ENCODE measurements at places on chromosomes 1 and 21.

DNA sequence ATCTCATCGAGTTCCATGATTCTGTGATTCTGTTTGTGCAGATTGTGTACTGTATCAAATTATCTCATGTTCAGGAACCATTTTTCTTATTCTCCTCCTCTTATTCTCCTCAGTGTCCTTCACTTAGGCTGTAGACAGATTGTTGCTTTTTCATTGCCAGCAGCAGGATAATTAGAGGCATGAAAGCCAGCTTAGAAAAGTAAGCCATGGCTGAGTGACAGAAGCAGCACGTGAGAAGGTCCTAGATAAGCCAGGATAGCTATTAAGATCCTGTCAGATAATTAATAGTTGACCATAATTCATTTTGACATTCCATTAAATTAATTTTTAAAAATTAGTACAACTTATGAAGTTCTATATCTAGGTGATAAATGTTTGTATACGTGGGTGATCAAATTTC, 60.8 kb upstream of the PRKACB start:
- DNase-seq = no peak

- DNase-seq = peak; percentile 73
These were observed 9.5 kb downstream of the LSS start for GRCh38 chr21:46218906-46219590.

- DNase-seq = peak; percentile 78
These were observed 37.9 kb upstream of the CCDC27 start for GRCh38 chr1:3714284-3714741.

DNA sequence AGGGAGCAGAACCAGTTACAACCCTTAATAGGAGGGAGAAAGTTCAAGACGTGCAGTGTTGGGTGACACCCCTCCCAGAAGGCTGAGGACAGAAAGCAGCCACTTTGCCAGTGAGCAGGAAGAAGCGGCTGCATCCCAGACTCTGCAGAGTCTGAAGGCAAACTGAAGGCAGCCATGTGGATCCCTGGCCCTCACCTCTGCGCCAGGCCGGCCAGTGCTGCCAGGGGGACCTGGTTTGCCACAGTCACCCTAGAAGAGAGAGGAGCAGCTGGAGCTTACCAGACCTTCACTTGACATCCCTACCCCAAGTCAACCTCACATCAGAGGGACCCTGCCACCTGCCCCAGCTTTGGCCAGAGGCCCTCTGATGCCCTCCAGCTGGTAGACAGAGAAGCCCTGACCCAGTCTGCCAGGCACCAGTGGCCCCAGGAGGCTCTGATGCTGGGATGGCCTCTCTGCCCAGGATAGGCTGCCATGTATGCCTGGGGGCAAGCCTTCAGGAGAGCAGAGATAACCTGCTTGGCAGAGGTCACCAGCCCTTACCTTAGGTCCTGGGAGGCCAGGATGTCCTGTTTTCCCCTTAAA, 16.3 kb upstream of the PEF1 start:
- DNase-seq = no peak

GRCh38 chr1:180026556-180026955, 71.9 kb downstream of the CEP350 start:
- DNase-seq = no peak

GRCh38 chr1:210568631-210569030, 239.9 kb downstream of the HHAT start:
- DNase-seq = no peak

DNA sequence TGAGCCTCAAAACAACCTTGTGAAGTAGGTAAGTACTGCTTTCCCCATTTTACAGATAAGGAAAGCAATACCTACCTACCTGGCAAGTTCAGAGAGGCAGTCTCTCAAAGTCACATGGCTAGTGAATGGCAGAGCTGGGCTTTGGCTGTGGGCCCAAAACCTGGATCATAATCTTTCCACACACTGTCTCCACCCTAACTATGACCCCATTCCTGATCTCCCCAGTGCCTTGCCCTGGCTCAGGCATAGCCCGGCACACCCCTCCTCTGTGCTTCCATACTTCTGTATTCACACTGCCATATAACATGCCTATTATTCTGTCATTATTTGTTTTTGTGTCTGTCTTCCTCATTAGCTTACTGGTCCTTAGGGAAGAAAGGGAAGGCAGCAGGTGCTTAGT, 15.9 kb downstream of the GNG12 start:
- DNase-seq = no peak

DNA sequence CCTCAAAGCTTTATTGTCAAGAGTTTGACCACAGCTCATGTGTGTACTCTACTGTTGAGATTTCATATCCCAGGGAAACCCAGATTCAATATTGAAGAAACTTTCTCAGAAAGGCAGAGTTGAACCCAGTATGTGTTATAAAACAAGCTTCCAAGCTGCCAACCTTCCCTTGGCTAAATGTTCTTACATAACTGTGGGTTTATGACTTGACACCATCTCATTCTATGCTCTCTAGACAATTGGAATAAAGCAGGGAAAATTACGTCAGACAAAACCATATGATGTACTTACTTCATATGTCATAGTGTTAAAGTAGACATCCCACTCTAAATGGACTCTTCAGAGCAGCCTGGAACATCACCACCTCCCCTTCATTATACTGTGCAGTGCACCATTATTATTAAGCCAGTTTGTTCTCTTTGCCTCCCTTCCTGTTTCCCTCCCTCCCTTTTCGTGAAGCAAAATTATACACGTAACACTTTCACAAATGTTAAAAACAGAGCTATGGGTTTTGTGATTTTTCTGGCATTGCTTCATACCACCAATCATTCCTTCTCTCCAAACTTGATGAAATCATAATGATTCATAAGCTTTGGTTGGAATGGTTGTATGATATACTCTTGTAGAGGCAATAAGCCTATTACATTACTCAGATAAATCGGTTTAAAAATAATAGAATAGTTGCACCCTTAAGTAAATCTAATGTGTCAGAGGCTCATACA, 507.2 kb downstream of the LTN1 start:
- DNase-seq = no peak

- no peak for DNase-seq
These were observed 52.3 kb downstream of the C1orf198 start for GRCh38 chr1:230816018-230816417.

DNA sequence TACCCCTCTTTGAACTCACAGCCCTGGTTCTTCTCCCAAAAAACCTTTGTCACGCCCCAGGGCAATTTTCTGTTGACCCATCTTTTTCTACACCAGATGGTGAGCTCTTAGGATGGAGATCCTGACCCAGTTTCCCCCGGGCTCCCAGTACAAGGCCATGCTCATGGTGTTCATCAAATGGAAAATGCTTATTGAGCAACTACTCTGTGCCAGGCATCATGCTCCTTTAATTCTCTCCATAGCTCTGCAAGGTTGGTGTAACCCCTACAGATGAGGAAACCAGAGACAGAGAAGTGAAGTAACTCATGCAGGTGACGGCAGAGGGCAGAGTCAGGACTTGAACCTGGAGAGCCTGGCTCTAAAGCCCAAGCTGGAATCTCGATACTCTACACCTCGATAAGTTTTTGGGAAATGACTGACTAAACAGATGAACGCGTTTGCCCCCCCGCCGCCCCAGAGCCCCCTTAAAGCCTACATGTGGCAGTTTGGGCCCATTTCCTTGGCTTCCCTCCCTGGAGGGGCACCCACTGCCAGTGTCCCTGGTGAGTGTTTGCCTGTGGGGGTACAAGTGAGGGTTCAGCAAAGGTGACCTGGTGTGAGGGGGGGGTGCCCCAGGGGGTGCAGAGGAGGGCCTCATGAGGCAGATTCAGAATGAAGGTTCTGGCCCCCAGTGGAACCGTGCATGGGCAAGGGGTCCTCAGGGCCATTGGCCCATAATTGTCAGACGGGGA, 30.2 kb upstream of the RUNX3 start:
- DNase-seq = no peak

DNA sequence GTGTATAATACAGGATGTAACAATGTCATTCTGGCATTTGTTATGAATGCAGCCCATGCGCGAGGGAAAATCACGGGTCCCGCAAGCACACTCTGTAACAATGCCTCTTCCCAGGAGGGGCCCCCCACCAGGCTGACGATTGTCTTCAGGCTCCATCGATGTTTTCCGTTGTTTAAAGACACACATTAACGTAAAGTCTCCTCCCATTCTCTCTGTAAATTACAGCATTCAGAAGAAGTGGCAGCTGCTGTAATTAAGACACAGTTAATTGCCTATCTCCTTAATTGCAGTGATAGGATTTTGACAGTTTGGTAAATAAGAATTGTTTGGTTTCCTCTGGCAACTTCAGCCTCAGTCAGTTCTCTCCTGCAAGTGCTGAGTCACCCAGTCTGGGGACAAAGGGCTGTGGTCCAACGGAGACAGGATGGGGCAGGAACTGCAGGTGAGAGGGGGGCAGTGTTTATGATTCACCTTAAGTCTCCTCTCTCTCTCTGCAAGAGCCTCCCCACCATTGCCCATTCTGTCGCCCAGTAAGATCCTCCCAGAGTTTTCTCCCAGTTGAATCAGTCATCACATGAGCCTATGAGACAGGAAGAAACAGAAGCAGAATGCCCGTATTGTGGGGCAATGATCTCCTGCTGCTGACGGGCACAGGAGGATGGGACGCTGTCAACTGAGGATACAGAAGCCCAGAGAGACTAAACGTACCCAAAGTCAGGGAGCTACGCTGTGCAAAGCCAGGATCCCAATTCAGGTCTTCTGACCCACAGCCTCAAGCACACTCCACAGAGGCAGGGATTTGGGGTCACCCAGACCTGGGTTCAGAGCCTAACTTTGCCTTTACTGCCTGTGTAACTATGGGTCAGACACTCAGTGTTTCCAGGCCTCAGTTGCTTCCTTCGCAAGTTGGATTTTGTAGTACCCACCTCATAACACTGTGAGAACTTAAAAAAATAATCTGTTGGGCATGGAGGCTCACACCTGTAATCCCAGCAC, 110.0 kb downstream of the ADSS2 start:
- peak; percentile 43 for DNase-seq

GRCh38 chr1:171403393-171403792, 81.9 kb upstream of the PRRC2C start:
- DNase-seq = no peak

GRCh38 chr1:5881526-5882222, 110.6 kb downstream of the NPHP4 start:
- peak; percentile 81 for DNase-seq
